Pancreas (tissue), 10 donors: ENCODE measurements at places on chromosomes 1 and 21. TPM values are rescaled to one million over a fixed set of nuclear protein-coding genes. Genes with fewer than 3 reads are reported as not detected.

The GSTM5 gene
- 4.5 TPM for total RNA-seq

The AHCYL1 gene
- total RNA-seq, result 45.8 TPM

The ITLN2 gene
- not detected for total RNA-seq

The LRRC53 gene
- not detected for total RNA-seq

The PRUNE1 gene
- total RNA-seq, result 6.4 TPM

The NBPF20 gene
- 1.5 TPM for total RNA-seq

The NKAIN1 gene
- 0.18 TPM for total RNA-seq

The OR2L13 gene
- total RNA-seq, result not detected

The RGL1 gene
- 2.9 TPM for total RNA-seq

The ENO1 gene
- total RNA-seq, result 173 TPM

The CDC7 gene
- 1.4 TPM for total RNA-seq

The ANGPTL1 gene
- 10.1 TPM for total RNA-seq

The DFFA gene
- total RNA-seq, result 16.3 TPM

The SHISAL2A gene
- 0.66 TPM for total RNA-seq

The CCDC27 gene
- total RNA-seq, result not detected

The TIAM1 gene
- 1.8 TPM for total RNA-seq

The LCE3D gene
- total RNA-seq, result not detected

The OPRD1 gene
- total RNA-seq, result 0.43 TPM

The MATN1 gene
- not detected for total RNA-seq

The UTS2 gene
- not detected for total RNA-seq

The NECAP2 gene
- 12.9 TPM for total RNA-seq

The TAF12 gene
- total RNA-seq, result 13.2 TPM

The RRP1 gene
- total RNA-seq, result 12.4 TPM

The RPS8 gene
- 1,367 TPM for total RNA-seq

The TMEM61 gene
- total RNA-seq, result 1.4 TPM

The S100B gene
- 0.46 TPM for total RNA-seq

The ZMPSTE24 gene
- total RNA-seq, result 29.8 TPM

The FAM151A gene
- not detected for total RNA-seq

The NEGR1 gene
- total RNA-seq, result 9.3 TPM

The OR2W3 gene
- 0.23 TPM for total RNA-seq

The HMGCS2 gene
- total RNA-seq, result not detected

The CNKSR1 gene
- total RNA-seq, result 13.1 TPM

The AMPD1 gene
- total RNA-seq, result not detected

The DDR2 gene
- 7.8 TPM for total RNA-seq

The SLC1A7 gene
- not detected for total RNA-seq

The CGN gene
- total RNA-seq, result 26.9 TPM

The KCNT2 gene
- 0.29 TPM for total RNA-seq

The ELF3 gene
- 148 TPM for total RNA-seq

The TMEM52 gene
- total RNA-seq, result 98.9 TPM

The NBPF1 gene
- total RNA-seq, result 32.2 TPM

The RRP1B gene
- 10.2 TPM for total RNA-seq

The AMY2A gene
- total RNA-seq, result 10,733 TPM

The FMO4 gene
- 0.74 TPM for total RNA-seq

The PLXNA2 gene
- 130 TPM for total RNA-seq

The FCGR3A gene
- total RNA-seq, result 23.1 TPM

The ADAMTSL4 gene
- total RNA-seq, result 3.4 TPM

The MORC3 gene
- total RNA-seq, result 11.4 TPM

The JUN gene
- 62.4 TPM for total RNA-seq

The S100A2 gene
- 2.1 TPM for total RNA-seq

The TP73 gene
- total RNA-seq, result 0.46 TPM
